ENCODE measurements at places on chromosomes 5 and 9.

DNA sequence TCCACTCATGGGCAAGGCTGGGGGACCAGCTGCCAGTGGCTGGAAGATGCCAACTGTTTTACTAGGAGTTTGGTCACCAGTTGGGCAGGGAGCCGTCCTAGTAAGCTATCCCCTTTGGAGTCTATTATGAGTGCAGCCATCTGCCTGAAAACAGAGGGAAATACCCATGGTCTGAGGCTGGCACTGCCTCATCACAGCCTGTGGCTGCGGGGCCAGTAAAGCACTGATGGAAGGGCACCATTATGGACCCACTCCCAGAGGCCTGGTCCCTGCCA lies 187.2 kb upstream of the PANK3 start:
- no peak for DNase-seq

DNA sequence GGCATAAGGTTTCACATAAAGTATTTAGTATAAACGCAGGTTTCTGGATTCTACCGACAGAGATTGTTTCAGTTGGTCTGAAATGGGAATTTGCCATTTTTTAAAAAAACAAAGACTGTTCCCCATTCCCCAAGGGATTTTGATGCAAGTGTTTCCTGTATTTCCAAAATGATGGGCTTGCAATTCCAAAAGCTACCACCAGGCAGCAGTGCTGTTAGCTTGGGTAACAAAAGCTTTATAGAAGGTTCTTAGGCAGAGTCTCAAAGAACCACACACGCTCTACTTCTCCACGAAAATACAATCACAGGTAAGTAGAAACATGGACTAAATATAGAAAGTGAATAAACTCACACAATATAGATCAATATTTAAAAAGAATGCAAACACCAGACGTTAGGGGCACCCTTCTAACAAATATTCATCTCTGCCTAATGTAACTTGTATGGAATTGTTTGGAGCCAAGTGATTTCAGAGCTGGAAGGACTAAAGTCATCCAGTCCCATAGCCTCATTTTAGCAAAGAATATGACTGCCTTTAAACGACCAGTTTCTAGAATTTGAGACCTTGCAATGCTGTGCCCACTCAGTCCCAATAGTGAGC lies 154.3 kb downstream of the SPOCK1 start:
- peak; percentile 73 for DNase-seq

DNA sequence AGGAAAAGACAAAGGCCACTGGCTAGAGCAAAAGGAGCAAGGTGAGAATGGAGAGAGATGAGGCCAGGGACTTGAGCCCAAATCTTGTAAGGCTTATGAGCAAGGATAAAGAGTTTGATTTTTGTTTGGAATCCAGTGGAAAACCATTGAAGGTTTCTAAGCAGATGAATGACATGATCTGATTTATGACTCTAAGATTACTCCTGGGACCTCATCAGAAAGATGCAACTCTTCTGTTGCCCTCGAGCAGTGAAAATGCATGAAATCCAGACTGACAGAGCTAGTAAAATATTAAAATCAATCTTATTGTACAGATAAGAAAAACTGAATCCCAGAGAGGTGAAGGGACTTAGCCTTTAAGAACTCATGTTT lies 677 bp downstream of the MFAP3 start:
- no peak for DNase-seq

DNA sequence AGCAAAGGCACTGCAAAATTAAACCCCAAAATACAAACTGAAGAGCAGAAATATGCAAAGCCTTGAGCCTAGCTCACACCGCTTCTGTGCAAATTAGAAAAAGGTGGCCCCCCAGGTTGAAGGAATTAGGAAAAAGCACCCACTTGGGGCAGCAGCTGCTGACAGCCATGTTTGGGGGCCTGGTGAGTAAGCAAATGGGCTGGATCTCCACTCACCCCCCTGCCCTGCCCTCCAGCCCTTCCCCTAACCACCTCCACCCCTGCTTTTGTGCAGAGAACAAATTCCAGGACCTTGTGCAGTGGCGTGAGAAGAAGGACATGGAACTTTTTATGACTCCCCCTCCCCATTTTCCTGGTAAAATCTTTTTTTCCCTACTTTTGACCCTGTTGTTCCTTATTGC lies 92.0 kb upstream of the DNAH5 start:
- DNase-seq = peak; percentile 73

DNA sequence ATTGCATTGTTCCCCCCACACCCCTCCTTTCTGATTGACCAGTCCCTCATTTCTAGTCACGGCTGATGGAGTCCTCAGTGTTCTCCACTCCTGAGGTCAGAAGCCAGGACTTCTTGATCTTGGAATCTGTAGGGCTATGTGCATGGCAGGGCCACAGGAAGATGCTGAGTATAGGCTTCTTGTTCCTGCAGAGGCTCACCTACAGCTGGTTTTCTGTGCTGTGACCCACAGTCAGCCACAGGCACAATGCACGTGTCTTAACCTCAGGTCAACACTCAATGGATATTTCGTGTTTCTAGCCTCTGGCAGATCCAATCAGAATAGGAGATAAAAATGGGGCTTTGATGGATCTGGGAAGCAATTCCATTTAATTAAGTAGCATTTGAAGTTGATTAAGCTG lies 14.3 kb upstream of the CXCL14 start:
- DNase-seq = no peak

GRCh38 chr5:133691448-133691847 lies 79.1 kb upstream of the FSTL4 start:
- DNase-seq = no peak

- no peak for DNase-seq
These were observed 30.8 kb downstream of the SLC6A3 start for GRCh38 chr5:1414311-1415058.

GRCh38 chr5:116681334-116682013 lies 106.9 kb upstream of the SEMA6A start:
- no peak for DNase-seq

DNA sequence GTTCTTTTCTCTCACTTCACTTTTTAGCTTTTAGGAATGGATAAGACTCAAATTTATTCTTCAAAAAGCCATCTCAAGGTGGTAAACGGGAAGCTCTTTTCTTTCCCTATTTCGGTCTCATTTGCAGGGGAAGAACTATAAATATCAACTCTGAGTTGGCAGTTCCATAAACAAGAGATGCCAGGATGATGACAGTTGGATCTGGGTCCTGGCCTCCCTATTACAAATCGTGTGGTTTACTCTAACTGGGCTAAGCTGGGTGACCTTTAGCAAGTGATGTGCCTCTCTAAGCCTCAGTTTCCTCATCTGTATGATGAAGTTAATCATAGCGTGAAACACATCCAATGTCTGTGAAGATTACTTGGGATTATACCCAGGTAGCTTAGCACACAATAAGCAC lies 44.2 kb downstream of the TLE4 start:
- DNase-seq = peak; percentile 14

Measured in mesendoderm (in vitro differentiated cells).